ENCODE measurements at places on chromosomes 5 and 9.

DNA sequence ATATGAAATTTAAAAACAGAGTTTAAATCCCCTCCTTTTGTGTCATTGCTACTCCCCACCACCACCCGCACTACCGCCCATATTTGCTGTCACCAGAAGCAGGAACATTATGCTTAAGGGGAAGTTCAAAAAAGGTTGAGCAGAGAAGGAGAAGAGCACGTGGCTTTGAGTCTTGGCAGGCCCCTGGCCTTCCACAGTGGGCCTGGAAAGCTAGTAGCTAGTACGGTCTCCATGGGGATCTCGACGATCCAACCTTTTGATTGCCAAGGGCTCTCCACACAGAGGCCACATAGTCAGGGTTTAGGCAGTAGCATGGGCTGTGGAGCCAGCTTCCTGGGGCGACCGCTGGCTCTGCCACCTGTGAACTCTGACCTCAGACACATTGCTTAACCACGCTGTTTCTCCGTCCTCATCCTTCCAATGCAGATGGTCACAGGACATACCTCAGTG lies 90.1 kb downstream of the GOLPH3 start:
- DNase-seq: no peak

DNA sequence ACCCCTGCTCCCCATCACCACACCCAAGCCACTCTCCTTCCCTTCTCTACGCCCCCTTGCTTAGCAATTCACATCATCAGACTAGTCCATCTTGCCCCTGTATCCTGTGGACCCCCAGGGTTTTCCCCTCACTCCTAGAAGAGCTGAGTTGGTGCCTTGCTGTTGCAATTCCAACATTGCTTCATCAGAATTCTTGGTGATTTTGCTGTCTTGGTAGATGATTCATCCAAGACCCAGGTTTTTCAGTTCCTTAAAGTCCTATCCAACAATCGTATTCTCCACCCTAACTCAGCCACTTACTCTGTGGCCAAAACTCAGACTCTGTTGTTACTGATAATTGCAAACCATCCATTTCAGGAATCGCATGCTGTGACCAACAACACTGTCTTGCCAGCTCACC lies 21.4 kb upstream of the CCNJL start:
- no peak for DNase-seq

DNA sequence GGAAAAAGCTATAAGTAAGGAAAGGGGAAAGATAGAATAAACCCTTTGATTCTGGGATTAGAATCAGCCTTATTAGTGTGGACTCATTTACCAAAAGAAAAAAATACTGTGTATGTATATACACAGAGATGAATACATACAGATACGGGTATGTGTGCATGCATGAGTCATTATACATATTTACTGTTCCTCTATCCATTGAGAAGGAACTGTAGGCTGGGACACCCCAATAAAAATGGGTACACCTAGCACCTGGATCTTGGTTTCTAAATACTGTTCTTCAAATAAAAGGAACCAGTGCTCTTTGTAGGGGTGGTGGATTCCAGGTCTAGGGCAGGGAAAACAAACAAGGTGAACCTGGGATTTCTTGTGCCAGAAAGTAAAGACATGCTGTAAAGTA lies 48.3 kb downstream of the WHRN start:
- no peak for DNase-seq

DNA sequence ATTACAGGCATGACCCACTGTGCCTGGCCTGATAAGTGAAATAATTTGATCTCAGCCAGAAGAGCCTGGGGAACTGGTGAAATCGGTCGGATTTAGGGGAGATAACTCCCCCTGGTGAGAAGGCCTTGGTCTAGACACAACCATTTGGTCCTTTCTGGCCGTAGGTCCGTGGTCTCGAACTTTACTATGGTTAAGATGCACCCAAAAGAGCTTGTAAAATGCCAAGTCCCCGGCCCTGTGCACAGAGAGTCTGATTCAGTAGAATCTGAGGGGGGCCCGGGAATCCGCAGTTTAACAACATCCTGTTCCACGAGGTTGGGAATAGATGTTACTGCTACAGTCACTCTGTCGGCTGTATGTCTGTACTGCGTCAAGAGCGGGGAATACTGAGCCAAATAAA lies 140.7 kb downstream of the C9orf50 start:
- DNase-seq: no peak

DNA sequence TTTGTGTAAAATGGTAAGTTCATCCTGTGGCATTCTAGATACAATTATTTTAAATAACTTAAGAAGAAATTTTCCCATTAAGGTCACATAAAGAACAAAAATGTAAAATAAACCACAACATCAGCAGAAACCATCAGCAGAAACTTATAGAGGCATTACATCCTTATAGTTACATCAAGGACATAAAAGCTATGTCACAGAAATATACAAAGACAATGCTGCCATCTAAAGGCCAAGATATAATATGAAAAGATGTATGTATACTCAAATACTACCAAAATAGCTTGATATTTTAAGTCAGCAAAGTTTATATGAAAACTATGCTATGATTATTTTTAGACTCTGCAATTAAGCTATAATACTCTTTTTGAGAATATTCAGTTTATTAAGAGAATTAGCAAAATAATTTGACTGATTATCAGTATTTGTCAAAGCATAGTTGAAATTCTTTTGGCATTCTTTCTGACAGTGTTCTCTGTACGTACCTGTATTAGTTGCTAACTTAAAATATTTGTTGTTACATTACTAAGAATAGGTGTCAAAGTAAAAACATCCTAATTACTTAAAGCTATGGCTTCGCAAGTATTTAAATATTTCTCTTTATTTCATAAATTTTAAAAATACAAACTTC lies 36.2 kb downstream of the FBXL17 start:
- peak; percentile 32 for DNase-seq

DNA sequence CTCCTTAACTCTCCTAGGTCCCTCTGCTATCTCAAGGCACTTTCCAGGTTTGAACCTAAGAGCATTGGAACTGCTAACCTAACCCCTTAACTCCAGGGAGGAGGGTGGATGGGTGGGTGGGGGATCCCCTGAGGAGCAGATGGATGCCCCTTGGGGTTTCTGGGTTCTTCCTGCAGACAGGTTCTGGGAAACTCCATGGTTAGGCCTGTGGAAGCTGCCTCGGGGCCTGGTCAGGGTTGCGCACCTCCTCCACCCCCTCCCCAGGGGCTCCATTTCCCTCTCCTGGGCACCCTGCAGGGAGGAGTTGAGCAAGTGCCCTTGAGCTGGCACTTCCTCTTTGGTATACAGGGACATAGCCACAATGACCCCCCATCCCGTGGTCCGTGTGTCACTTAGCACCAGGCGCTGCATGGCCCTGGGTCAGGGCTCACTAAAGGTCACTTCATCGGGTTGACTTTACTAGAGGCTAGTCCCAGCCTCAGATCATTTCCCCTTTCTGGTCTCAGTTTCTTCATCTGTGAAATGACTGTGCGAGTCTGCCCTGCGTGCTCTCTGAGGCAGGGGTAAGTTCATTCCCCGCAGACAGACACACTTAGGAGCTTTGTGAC lies 16.0 kb downstream of the CXXC5 start:
- DNase-seq: no peak

- DNase-seq: no peak
Observed at GRCh38 chr9:36993933-36994764, 39.9 kb downstream of the PAX5 start.

- peak; percentile 14 for DNase-seq
Observed at GRCh38 chr5:75734913-75735789, 17.9 kb upstream of the POC5 start.

- DNase-seq: no peak
Observed at GRCh38 chr9:19642256-19642655, 146.6 kb downstream of the SLC24A2 start.

- DNase-seq: no peak
Observed at GRCh38 chr9:111037356-111037707, 938 bp downstream of the LPAR1 start.

GRCh38 chr5:137481596-137481995 lies 17.5 kb downstream of the SPOCK1 start:
- DNase-seq: no peak

DNA sequence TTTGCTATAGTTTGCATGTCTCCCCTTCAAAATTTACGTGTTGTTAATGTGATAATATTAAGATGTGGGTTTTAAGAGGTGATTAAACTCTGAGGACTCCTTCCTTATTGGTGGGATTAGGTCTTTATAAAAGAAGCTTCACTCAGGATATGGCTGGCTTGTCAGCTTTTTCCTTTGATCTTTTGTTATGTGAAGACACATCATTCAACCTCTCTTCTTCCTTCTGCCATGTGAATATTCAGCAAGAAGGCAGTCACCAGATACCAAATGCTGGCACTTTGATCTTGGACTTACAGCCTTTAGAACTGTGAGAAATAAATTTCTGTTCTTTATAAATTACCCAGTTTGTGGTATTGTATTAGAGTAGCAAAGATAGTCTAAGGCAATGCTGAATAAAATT lies 855.9 kb upstream of the CDH10 start:
- no peak for DNase-seq

- DNase-seq: no peak
Observed at GRCh38 chr9:12708562-12709298, 15.5 kb downstream of the TYRP1 start.

- no peak for DNase-seq
Observed at GRCh38 chr5:138233280-138233679, 20.2 kb upstream of the CDC23 start.

DNA sequence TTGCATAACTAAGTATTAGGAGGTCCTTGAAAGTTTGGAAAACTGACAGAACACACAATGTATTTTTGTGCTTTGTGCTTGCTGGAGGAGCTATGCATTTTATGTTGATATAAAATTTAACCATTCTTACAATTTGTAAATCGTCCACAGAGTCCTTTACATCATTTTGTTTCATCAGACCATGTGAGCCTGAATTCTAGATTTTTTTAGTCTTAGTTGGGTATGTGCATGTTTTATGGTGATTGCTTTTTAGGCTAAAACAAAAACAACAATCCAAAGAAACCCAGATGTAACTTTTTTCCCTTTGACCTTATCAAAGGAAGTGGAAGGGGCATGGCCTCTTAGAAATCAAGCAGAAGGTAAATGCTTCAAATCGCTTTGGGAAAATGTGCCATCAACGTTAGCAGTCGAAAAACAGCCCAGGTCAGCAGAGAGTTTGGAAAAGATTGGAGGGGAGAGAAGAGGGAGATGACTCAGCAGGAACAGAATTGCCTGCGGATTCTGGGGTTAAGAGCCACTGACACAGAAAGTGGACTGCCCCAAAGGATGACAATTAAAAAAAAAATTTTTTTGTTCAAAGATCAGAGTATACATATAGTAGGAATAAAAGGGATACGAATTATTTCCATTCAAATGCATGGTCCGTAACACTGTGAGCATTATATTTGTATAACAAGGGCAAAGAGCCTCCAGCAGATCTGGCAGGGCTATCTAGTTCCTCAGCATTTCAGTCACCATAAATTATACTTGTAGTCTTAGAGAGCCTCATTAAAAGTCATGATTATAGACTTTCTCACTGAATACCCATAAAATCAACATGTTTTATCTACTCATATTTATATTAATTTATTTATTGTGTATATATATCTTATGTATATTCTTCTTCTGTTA lies 253.5 kb upstream of the HAPLN1 start:
- no peak for DNase-seq

DNA sequence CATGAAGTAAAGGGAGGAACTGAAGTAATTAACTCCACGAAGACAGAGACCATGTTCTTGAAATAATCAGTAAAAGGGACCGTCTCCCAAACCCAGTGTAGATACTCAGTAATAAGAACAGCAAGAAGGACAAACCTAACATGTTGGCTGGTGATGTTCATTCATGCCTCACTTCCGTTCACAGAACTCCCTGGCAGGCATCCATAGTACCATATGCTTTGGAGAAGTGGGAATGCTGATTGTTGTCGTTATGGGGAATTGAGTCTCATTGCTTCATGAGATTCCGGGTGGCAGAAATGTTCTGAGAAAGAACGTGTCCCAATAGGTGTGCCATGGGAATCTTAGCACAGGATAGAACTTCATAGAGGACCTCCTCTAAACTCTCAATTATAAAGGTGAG lies 452.3 kb downstream of the ZSWIM6 start:
- no peak for DNase-seq

DNA sequence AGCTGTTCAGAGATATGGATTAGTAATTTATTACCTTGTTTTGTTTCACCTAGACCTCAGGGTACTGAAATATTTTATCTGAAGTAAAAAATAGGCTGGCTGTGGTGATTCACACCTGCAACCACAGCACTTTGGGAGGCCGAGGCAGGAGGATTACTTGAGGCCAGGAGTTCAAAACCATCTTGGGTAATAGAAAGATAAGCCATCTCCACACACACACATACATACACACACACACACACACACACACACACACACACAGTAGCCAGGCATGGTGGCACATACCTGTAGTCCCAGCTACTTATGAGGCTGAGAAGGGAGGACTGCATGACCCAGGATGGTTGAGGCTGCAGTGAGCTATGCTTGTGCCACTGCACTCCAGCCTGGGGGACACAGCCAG lies 3.7 kb downstream of the ANXA2R start:
- no peak for DNase-seq

DNA sequence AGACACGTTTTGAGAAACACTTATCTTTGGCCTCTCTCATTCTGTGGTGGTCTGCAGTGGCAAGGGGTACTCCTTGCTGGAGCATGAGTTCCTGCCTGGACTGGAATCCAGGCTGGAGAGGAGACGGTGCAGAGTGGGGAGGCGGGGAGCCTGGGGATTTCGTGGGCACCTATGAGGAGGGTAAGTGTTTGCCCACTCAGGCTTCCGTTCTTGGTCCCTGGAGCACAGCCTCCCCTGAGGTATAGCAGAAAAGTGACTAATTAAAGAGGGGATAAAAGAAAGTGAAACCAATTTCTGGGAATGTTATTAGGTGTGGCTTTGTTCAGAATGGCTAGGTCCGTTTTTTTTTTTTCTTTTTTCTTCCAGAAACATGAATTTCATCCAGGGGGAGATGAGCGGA lies 90.8 kb downstream of the ARHGAP26 start:
- no peak for DNase-seq

- DNase-seq: no peak
Observed at GRCh38 chr9:17520268-17521064, 58.4 kb upstream of the SH3GL2 start.

DNA sequence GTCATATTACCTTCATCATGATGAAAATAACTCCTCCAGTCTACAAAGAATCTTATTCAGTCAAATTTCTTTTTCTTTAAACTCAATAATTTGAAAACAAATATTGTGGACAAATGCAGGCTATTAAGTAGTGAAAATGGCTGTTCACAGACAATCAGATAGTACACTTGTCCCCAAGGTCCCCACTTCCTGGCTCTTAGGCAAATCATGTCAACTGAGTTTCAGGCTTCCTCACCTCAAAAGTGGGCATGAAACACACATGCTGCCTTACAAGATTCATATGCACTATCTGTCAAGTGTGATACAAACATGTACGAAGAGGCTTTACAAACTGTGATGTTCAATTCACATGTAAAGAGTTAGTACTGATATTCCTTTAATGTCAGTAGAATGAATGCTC lies 385.2 kb upstream of the SEMA6A start:
- DNase-seq: no peak

DNA sequence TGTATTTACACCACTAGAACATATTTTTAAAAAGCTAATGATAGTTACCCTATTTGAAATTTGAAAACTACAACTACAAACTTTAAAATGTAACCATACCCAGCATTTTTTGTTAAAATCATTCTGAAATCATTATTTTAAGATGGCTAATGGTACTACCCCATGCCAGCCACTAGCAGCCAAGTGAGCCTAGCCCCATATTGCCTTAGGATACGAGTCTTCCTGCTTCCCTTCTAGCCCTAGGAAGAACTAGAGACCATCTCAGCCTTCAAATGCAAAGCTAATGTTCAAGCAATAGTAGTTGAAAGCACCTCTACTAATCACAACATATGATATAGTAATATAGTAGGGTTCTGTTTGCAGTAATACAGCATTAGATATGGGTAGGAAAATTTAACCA lies 24.0 kb upstream of the VCAN start:
- no peak for DNase-seq

- no peak for DNase-seq
Observed at GRCh38 chr5:105057893-105058292, 1495.3 kb upstream of the NUDT12 start.
